ENCODE measurements at places on chromosomes 12 and 14.
A peak's percentile ranks its signal among the peaks of the same experiment; 100 is the strongest.

DNA sequence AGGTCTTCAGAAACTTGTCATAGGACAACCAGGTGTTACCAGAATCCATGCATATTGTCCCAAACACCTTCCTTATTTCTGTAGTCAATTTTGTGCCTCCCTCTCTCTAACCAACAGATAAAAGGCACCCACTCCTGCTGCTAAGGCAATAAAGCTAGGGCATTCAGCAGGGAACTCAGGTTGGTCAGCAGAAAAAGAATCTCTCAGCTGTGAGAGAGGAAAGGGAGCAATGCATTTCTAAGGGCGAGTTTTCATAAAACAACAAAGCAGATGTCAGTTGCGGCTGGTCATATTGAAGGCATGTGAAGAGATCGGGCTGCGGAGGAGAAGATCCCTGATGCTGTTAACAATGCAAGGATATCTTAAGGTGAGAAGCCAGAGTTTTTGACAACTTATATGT is 7.4 kb upstream of the POU6F1 start:
- no peak for DNase-seq

GRCh38 chr12:121668750-121669520 is 519 bp downstream of the MORN3 start:
- DNase-seq: peak; percentile 33

DNA sequence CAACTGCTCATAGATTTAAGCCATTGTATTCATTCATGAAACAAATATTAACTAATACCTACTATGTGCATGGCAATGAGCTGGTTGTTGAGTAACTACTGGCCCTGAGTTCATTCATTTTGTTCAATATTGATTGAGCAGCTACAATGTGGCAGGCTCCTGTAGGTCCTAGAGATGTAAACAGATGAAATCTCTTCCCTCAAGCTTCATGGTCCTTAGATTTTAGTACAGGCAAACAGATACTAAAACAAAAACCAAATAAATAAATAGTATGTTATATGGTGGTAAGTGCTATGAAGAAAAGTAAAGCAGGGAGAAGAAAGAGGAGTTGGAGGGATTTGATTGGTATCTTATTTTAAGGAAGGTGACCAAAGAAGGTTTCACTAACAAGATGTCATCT is 77.8 kb downstream of the RERG start:
- no peak for DNase-seq

- no peak for DNase-seq
Measured at GRCh38 chr14:100910888-100911664, 7.6 kb upstream of the RTL1 start.

- DNase-seq: no peak
Measured at GRCh38 chr14:70018713-70019211, 139.5 kb downstream of the SMOC1 start.

DNA sequence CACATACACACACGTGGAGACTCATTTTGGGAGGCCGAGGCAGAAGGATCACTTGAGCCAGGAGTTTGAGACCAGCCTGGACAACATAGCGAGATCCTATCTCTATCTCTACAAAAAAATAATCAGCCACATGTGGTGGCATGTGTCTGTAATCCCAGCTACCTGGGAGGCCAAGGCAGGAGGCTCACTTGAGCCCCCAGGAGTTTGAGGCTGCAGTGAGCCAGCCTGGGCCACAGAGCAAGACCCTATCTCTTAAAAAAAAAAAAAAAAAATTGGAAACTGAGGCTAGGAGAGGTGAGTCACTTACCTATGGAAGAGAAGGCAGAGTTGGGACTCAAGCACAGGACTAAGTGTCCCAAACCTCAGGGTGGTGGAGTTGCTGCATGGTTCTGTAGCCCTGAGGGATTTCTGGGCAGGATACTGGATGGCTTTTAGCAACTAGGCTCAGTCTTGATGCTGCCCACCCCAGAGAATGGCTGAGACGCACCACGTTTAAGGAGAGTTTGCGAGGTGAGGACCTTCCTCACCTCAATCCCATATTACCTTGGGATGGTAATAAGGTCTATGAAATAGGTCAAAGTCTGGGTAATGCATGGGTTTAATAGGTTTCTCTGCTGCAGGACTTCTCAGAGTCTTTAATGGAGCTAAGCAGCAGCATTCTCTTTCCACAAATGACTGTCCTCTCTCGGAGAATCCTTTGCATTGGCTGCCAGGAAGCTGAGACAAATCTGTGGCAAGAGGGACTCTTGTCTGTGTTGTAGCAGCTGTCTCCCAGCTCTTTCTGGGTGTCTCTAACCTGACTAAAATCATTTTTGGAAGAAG is 35.6 kb downstream of the SH2B3 start:
- DNase-seq: no peak

GRCh38 chr12:67045650-67046049 is 223.5 kb upstream of the CAND1 start:
- DNase-seq: no peak

GRCh38 chr14:59160506-59160905 is 28.0 kb upstream of the DAAM1 start:
- DNase-seq: no peak

DNA sequence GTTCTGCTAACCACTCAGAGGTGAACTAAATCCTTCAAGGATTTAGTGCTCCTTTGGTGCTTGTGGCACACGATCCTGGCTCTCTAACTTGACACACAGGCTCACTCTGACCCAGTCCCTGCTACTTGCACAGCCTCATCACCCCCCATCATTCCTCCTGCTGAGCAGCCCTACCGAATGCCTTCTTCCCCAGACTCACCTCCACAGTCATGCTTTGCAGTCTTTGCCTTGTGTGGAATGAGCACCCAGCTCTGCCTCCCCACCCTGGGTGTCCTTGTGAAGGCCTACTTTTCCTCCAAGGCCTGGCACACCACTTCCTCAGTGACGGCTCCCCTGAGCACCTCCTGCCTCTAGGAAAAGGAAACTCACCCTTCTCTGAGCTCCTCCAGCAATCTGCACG is 7.9 kb upstream of the TINF2 start:
- DNase-seq: no peak

GRCh38 chr14:81751198-81751597 is 217.5 kb upstream of the SEL1L start:
- no peak for DNase-seq

DNA sequence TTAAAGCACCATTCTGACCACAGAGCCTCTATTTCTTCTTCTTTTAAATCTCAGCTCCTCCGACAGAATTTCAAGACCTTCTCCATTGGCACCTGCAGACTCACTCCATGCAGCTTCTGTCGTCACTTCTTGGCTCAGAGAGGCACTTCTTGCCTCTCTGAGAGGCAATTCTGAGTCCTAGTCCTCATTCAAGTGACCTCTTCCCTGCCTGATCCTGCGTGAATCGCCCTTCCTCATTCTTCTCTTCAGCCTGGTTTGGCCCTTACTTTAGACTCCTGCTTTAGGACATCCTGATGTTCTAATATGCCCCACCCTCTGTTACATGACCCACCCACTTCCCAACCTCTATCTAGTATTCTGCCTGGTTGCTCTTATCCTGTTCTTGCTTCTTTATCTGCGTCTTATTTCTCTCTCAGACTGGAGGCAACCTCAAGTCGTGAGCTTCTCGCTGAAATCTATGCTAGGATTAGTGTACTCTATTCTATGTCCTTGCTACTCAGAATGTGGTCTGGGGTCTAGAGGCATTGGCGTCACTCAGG is 55.6 kb upstream of the CISTR start:
- DNase-seq: no peak

DNA sequence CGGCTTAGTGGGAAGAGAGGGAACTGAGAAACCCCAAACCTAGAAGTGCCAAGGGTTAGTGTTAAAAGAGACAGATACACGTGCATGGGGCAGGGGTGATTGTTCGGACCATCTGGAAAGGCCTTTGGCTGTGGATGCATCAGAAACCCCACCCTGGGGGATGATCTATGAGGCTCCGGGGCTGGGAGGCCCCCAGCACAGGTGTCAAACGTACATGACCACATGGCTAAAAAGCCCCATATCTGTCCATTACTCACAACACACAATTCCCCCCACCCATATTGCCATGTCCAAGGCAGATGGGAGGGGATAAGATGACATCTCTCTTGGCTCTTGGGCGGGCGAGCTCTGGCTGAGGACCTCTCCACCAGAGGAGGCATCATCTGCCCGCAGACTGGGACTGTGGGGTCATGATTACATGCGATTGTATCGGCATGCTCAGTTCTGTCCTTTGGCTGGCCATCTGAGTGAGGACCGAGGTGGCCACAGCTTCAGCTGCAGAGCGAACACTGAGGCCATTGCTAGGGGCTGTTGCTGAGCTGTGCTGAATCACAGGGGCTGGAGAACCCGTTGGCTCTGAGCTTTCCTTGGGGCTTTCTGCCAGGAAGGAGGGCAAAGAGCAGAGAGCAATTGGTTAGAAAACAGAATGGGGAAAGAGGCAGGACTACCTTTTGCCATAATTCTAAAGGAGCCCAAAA is 9.6 kb upstream of the NPFF start:
- DNase-seq: no peak

DNA sequence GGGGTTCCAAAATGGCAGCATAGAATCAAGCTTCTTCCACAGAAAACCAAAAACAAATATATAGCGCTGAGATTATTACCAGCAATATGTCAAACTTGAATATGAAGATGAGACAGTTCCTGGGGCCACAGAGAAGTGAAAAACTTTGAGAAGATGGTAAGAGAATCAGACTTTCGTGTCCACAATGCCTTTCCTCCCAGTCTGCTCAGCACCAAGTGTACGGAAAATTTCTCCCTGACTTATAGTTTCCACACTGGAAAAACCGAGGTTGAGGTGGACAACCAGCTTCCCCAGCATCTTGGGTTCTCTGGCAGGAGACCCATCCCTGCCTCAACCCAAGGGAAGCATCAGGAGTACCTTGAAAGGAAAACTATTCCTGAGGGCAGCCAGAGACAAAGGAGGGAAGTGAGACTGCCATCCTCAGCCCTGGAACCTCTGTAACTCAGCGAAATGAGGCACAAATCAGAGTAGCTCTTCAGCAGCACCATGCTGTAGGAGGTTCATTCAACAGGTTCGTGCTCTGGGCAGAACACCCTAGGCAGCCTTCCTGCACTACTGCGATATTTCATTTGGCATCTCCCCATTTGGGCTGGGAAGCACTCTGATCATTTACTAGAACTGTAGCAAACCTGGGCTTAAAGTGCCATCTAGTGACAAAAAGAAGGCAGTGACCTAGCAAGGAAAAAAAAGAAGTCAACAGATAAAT is 52.4 kb upstream of the CAPRIN2 start:
- DNase-seq: peak; percentile 30

- DNase-seq: no peak
Measured at GRCh38 chr14:42490536-42490935, 883.9 kb downstream of the LRFN5 start.

DNA sequence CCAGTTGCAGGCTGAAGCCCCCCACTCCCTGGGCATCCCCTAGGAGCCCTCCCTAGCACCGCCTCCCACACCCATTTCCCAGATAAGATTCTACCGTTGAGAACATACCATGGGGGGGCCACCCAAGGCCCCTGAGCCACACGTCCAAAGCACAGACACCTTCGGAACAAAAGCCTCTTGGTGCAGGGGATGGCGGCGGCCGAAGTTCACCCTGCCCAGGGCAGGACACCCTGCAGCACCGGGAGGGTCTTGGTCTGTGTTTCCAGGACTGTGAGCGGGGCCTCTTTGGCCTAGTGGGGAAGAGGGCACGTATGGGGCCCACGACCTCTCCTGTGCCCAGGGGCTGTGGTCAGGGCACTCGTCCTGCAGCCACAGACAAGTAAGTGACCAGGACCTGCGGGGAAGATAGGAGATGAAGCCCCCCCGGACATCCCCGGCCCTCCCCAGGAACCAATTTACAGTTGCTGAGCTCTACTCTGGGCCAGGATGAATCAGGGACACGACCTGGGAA is 154.3 kb upstream of the C14orf180 start:
- DNase-seq: no peak

- no peak for DNase-seq
Measured at GRCh38 chr12:113642672-113643071, 171.0 kb upstream of the LHX5 start.

GRCh38 chr14:103702497-103703432 is 12.5 kb downstream of the XRCC3 start:
- no peak for DNase-seq

All from HL-60 (cell line).